ENCODE measurements at places on chromosomes 7 and 10.

- no peak for DNase-seq
Measured at GRCh38 chr10:46264336-46264735, 22.5 kb upstream of the ANTXRL start.

DNA sequence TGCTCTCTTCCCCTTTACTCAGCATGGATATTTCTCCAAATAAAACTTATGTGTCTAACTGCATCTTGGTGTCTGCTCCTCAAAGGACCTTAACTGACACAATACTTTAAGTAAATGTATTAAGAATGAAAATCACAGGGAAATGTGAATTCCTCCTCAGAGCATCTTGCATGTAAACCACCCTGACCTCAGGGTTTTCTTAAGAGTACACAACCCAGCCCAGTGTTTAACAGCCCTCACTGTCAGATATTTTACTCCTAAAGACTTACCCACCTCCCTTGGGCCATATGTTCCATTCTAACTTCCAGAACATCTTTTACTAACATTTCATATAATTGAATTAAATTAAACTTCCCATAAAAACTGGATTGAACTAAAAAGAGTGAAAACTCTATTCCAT lies 315.3 kb downstream of the HPSE2 start:
- no peak for DNase-seq

DNA sequence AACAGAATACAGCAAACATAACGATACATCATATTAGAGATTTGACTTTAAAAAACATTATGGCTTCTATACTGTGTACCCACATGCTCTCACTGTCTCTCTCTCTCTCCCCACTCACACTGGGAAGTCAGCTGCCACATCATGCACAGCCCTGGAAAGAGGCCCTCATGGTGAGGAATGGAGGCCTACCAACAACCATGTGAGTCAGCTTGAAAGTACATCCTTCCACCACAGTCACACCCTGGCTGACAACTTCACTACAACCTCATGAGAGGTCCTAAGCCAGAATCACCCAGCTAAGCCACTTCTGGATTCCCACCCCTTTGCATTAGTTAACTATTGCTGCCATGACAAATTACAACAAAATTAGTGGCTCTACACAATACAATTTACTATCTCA lies 23.3 kb upstream of the GPR22 start:
- DNase-seq, result no peak

- no peak for DNase-seq
Measured at GRCh38 chr10:49318755-49319154, 19.8 kb downstream of the C10orf71 start.

GRCh38 chr10:35341521-35341920 lies 5.2 kb downstream of the CCNY start:
- no peak for DNase-seq

DNA sequence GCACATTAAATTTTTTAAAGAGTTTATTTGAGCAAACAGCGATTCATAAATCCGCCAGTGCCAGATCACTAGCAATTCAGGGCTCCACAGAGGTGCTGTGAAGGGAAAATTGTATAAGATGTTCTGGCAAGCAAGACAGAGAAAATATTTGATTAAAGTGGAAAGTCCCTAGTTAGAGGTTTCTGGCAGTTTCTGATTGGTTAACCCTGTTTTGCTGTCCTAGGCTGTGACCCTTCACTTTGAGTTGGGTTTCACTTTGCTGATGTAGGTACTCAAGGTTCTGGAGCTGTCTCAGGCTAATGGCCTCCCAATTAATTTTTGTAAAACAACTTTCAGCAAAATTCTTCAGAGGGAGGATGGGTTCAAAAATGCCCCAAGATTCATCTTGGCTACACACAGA lies 79.4 kb upstream of the NXPH1 start:
- DNase-seq, result no peak

- DNase-seq, result no peak
Measured at GRCh38 chr7:84113286-84113685, 81.3 kb downstream of the SEMA3A start.

GRCh38 chr10:92848037-92848440 lies 281 bp upstream of the EXOC6 start:
- no peak for DNase-seq

GRCh38 chr10:102657984-102658724 lies 13.9 kb downstream of the TRIM8 start:
- no peak for DNase-seq

DNA sequence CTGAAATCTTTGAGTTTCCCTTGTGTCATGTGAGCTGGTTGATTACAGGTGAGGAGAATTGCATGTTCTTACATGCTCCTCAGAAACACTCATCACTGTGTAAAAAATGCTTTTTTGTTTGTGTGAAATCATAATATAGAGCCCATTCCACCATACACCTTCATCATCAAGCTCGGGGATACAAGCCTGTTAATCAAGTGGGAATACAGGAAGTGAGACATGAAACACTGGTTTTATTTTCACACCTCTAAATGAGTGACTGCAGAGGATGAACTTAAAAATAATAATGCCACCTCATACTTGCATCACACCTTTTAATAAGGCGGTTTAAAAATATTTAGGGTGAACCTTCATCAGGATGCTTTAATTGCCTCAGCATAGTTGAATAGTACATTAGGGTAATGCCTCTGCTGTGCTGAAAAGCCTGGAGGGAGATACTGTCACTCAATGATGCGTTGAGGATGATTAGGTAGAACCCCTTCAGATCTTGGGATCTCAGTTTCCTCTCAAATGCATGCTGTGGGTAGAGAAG lies 164.6 kb downstream of the AUTS2 start:
- no peak for DNase-seq

GRCh38 chr7:127993987-127994386 lies 37.2 kb downstream of the LRRC4 start:
- DNase-seq, result no peak

DNA sequence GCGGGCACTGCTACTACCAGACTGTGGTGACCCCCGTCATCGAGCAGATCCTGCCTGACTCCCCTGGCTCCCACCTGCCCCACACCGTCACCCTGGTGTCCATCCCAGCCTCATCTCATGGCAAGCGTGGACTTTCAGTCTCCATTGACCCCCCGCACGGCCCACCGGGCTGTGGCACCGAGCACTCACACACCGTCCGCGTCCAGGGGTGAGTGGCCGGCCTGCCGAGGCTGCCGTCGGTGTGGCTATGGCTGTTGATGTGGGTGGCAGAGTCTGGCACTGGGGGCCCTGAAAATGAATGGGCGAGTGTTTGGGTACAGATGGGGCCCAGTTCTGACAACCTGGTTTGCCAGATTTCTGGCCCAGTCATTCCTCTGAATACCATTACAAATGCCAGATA lies 15.4 kb downstream of the LIMK1 start:
- no peak for DNase-seq

- no peak for DNase-seq
Measured at GRCh38 chr10:121734589-121735045, 136.4 kb upstream of the FGFR2 start.

- DNase-seq, result no peak
Measured at GRCh38 chr7:143892527-143893300, 9.3 kb downstream of the TCAF1 start.

GRCh38 chr7:90668992-90669391 lies 72.9 kb downstream of the CDK14 start:
- no peak for DNase-seq

GRCh38 chr10:77537071-77537470 lies 100.5 kb downstream of the KCNMA1 start:
- DNase-seq, result no peak

DNA sequence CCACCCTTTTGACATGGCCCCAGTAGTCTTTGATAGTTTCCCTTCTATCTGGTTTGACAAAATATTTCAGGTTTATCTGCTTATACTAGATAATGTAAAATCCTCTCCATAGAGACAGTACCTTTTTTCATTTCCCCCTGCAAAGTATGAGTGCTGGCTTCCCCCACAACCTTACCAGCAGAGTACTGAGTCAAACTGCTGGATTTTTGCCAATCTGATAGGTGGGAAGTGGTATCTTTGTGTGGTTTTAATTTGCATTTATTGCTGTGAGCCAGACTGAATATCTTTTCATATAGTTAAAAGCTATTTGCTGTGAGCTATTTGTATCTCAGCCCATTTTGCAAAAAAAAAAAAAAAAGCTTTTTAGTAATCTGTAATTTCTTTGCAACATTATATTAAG lies 32.1 kb upstream of the HECTD2 start:
- DNase-seq, result peak; percentile 20

DNA sequence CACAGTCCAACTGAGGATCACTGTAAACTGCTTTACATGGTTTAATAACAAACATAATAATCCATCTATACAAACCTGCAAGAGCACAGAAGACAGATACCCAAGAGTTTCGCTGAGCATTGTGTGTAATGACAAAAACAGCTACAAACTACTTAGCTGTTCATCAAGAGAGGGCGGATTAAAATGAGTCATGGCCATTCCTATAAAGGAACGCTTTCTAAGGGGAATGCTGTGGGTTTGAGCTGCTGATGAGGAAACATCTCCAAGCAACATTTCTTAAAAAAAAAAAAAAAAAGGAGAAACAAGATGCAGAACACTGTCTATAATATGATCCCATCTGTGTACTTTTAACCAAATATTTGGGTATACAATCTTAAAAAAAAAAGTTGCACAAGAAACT lies 33.8 kb downstream of the VOPP1 start:
- peak; percentile 88 for DNase-seq

DNA sequence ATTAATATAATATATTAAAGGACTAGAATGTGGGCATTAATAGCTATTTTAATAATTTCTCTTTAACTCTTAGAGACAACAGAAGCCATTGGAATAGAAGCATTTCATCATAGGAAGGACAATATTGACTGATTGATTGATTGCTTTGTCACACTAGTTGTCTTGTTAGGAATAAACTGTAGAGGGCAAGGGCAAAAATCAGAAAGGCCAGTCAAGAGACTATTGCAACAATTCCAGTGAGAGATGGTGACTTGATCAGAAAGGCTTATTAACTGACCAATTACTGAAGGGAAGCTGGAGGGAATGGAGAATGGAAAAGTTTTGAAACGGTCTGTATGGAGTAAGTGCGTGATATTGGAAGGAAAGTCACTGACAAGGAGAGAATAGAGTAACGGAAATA lies 87.3 kb downstream of the RUNDC3B start:
- DNase-seq, result no peak

GRCh38 chr7:47814905-47815613 lies 133.2 kb downstream of the PKD1L1 start:
- DNase-seq, result no peak

- DNase-seq, result no peak
Measured at GRCh38 chr10:58016614-58017013, 251.1 kb downstream of the IPMK start.

DNA sequence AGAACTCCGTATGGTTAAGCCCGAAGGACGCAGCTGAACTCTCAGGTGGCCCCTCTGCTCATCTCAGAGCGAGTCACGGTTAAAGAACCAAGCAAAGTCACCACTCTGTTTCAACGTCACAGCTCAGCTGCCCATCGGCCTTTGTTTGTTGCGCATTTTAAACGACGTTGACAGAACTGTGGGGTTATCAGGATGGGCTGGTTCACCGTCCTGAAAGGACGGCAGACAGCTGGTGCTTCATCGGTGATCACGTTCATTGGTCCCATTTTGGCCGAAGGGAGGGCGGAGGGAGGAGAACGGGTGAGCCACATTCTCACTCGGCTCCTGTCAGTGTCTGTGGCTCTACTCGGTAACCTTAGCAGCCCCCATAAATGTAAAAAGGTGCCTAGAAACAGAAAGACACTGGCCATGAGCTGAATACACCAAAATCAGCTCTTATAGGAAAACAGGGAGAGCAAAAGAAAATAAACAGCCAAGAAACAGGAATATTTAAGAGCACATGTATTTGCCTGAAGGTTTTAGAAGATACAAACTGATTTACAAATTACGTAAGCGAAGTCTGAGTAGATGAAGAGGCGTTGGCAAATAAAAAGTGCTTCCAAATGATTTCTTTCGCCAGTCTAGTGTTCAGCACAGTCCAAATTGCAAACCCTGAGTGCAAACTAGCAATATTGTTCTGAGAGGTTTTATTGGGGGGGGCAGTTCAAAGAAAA lies 8.4 kb downstream of the PRKAG2 start:
- DNase-seq, result no peak

DNA sequence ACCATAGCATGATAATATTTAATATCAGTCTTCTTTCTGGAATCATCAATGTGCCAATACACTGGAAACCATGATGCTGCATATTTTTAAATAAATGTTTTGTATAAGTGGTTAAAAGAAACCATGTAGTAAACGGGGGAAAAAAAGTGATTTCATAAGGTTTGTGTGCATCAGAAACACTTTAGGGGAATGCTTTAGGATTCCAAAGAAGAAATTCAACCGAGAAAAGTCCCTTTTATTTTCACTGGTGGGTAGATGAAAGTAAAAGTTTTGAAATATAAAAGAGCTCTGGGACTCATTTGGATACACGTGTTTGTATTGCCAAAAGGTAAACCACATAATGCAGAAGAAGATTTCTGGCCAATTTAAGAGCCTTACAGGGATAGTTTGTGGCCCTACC lies 11.9 kb upstream of the MACC1 start:
- no peak for DNase-seq

GRCh38 chr10:84762754-84763394 lies 434.5 kb downstream of the CCSER2 start:
- no peak for DNase-seq

- no peak for DNase-seq
Measured at GRCh38 chr7:2478800-2479199, 2.6 kb upstream of the GRIFIN start.

GRCh38 chr7:90877201-90877600 lies 281.1 kb downstream of the CDK14 start:
- DNase-seq, result no peak

DNA sequence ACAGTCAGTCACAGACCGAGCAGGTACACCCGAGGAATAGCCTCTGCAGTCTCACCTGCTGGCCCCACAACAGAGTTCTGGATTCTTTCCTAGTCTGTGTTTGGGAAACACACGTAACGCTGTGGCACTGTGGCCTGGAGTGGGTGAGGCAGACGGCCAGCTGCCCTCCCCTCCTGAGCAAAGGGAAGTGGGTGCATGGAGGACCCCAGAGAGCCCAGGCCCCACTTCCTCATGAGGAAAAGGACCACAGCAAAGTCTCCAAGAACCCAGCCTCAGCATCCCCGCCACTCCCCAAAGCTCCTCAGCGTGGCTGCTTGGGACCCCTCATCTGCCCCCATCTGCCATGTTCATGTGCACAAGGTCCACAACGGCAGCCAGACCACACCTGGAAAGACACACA lies 530.2 kb downstream of the PTPRN2 start:
- no peak for DNase-seq

GRCh38 chr10:8298896-8299570 lies 244.5 kb downstream of the GATA3 start:
- DNase-seq, result no peak

DNA sequence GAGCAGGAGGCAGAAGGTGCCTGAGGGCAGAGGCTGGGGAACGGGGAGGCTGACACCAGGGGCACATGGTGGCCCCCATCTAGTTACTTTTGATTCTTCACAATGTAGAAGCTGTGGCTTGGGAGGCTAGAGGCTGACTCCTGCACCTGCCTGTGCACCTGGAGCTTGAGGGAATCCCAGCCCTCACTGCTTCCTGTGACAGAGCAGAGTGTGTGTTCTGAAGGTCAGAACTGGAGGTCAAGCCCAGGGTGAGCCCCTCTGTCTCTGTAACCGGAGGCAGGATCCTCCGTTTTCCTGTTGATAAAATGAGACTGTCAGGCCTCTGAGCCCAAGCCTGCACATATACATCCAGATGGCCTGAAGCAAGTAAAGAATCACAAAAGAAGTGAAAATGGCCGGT lies 124.8 kb downstream of the ACTR3B start:
- DNase-seq, result no peak

All from fibroblast of skin of left quadriceps (primary cell).